RWPE1 (cell line): ENCODE measurements at places on chromosomes 3 and 15.

DNA sequence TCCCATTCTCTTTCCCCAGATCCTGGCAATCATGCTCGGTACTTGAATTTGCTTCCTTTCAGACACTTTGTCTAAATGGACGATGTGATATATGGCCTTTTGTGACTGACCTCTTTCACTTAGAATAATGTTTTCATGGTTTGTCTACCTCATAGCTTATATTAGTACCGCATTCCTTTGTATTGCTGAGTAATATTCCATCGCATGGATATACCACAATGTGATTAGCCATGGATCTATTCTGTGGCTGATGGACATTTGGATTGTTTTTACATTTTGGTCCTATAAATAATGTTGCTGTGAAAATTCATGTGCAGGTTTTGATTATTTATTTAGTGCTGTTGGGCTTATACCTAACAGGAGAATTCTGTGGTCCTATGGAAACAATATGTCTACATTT lies 458.6 kb downstream of the GABRG3 start:
- DNase-seq: no peak

DNA sequence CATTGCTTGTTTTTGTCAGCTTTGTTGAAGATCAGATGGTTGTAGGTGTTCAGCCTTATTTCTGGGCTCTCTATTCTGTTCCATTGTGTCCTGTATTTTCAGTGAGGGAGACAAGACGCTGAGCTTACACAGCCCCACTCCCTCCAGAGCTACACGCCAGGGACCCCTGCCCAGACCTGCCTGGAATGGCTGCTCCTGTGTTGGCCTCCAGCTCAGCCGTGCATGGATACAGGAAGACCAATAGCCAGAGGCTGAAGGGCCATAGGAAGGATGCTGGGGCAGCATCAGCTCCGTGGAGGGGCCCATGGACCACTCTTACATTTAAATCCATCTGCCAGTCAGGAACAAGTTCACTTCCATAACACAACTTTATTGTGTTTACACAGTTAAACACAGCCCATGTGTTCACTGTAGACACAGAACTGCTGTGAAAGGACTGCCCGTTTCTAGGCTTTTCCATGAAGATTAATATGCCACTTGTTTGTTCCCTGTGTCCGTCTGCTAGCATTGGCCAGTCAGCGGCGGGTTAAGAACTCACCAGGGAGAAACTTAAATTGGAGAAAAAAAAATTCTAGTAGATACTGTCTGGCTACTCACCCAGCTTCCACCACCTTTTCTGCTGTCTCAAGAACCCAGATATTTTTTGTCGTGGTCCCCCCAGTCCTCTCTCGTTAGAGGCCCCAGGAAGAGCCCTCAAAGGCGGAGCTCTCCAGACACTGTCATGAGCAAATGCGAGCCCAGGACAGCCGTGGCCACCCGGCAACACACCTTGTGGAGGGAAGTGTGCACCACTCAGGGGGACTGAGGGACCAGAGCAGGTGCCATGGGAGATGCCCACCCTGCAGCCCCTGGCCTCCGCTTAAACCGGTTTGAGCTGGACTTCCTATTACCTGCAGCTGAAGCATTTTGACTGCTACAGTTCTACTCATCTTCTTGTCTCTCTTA lies 142.3 kb upstream of the MEF2A start:
- DNase-seq: no peak

DNA sequence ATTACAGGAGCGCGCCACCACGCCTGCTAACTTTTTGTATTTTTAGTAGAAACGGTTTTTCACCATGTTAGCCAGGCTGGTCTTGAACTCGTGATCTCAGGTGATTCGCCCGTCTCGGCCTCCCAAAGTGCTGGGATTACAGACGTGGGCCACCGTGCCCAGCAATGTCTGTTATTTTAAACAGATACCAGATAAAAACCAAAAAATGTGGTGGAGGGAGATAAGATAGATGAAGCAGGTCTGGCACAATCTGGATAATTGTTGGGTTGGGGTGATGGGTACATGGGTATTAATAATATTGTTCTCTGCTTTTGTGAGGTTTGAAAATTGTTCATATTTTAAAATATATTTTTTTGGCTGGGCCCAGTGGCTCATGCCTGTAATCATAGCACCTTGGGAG lies 4.7 kb downstream of the RNF111 start:
- no peak for DNase-seq

- DNase-seq: no peak
Measured at GRCh38 chr15:93024716-93025624, 64.0 kb downstream of the RGMA start.

GRCh38 chr3:161672478-161672877 lies 175.9 kb downstream of the OTOL1 start:
- peak; percentile 13 for DNase-seq

GRCh38 chr3:52347716-52348635 lies 31.9 kb downstream of the DNAH1 start:
- no peak for DNase-seq

- peak; percentile 32 for DNase-seq
Measured at GRCh38 chr3:170128977-170129431, 52.5 kb downstream of the PHC3 start.

GRCh38 chr3:90184861-90185260 lies 1077.4 kb downstream of the EPHA3 start:
- DNase-seq: no peak

GRCh38 chr3:37772773-37773354 lies 88.8 kb upstream of the CTDSPL start:
- no peak for DNase-seq

DNA sequence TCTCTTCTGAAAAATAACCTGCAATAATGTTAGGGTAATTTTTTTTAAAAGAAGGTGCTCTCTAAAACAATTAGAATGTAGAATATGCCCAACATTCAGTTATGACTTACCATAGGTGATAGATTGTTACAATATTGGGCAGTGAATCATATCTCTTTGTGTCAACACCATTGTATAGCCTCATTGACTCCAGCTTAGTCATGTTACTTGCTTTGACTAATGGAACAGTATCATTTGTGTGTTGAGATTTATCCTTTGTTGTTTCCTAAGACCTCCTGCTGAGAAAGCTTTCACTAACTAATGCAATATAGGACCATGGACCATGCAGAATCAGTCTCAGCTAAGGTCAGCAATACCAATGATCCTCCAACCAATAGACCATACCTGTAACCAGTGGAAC lies 1106.4 kb downstream of the SI start:
- DNase-seq: no peak

DNA sequence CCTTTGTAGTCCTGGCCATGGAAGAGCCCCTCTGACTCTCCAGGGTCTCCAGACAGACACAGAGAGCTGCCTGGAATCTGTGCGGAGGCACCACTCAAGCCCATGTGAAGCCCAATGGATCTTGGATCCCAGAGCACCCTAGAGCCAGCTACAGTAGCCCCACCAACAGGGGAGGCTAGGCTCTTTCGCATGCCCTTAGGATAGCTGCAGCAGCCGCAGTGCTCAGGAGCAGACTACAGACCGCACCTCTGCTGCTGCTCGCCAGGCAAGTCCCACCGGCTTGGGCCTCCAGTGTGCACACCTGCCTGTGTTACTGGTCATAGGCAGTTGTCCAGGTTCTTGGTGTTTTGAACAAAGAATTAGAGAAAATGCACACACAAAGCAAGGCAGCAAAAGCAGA lies 131.6 kb downstream of the SPATA16 start:
- no peak for DNase-seq

GRCh38 chr3:97911459-97911858 lies 60.8 kb downstream of the RIOX2 start:
- DNase-seq: no peak

- DNase-seq: peak; percentile 26
Measured at GRCh38 chr3:141998669-141999290, 122.3 kb downstream of the ATP1B3 start.

- no peak for DNase-seq
Measured at GRCh38 chr3:128914966-128915645, 35.7 kb downstream of the ACAD9 start.

DNA sequence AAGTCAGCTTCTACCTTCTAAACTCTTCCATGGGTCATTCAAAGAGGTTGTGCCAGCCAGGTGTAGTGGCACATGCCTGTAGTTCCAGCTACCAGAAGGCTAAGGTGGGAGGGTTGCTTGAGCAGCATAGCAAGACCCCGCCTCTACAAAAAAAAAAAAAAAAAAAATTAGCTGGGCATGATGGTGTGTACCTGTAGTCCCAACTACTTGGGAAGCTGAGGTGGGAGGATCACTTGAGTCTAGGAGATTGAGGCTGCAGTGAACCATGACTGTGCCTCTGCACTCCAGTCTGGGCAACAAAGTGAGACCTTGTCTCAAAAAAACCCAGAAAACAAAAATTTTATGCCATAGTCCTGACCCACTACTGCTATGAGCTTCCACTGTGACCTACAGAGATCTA lies 126.8 kb downstream of the MDFIC2 start:
- no peak for DNase-seq
